CMK (cell line): ENCODE measurements at places on chromosomes 16 and 17.

GRCh38 chr17:17191961-17192381 is 14.2 kb downstream of the PLD6 start:
- no peak for DNase-seq

DNA sequence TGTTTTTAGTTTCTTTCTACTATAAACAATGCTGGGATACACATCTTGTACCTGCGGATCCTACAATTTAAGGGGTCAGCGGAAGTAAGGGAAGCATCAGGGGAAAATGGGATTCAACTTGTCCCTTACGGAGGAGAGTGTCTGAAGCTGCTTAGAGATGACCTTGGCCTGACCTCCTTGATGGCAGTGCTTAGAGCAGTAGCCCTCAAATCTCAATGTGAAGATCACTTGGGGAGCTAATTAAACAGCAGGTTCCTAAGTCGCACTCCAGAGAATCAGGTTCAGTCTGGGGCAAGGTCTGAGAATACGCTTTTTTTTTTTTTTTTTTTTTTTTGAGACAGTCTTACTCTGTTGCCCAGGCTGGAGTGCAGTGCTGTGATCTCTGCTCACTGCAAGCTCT is 9.6 kb upstream of the METTL16 start:
- no peak for DNase-seq

DNA sequence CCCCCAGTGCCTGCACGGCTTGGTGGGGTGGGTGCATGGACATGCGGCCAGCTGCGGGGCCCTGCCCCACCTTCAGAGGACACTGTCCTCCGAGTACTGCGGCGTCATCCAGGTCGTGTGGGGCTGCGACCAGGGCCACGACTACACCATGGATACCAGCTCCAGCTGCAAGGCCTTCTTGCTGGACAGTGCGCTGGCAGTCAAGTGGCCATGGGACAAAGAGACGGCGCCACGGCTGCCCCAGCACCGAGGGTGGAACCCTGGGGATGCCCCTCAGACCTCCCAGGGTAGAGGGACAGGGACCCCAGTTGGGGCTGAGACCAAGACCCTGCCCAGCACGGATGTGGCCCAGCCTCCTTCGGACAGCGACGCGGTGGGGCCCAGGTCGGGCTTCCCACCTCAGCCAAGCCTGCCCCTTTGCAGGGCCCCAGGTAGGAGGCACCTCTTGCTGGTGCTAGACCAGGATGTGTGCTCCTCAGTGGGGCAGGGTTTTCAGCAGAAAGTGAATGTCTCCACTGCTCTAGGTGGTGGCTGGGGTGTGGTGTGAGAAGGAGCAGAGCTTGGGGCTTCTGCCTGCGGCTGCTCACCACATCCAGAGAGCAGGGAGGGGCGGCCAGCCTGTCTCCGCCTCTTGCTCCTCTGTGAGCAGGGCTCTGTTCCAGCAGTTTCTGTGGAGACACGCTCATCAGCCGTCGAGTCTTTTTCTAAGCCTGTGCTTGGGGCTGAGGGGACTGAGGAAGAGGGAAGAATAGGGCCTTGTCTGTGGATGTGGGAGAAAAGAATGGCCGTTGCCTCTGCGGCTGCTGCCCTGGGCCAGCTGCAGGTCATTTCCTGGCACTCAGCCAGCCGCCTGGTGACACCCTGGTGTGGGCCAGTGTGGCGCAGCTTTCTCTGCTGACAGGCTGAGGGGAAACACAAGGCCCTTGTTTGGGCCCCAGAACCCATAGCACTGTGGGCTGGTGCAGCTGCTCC is 2.2 kb downstream of the ZNF276 start:
- DNase-seq, result no peak

GRCh38 chr16:1765826-1766225 is 5.5 kb downstream of the NME3 start:
- DNase-seq, result no peak

DNA sequence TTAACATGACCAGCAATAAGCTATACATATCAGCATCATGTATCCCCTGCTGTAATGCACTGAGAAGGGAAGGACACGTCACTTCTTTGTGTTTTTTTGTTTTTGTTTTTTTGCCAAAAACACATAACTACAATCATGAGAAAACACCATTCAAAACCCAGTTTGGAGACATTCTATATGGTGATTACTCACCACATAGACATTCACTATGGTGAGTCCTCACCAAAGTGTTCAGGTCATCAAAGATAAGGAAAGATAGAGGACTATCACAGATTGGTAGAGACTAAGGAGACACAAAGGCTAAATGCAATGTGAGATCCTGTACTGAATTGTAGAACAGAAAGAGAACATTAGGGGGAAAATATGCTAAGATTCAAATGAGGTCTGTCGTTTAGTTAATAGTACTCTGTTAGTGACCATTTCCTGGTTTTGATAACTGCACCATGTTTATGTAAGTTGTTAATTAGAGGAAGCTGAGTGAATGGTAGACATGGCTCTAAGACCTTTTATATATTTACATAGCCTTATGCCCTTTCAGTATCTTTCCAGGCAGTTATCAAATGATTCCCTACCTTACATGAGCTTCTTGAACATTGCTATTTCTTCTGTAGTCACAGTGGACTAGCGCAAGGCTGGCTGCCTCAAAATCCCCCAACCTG is 46.6 kb downstream of the PIK3R5 start:
- DNase-seq, result no peak

DNA sequence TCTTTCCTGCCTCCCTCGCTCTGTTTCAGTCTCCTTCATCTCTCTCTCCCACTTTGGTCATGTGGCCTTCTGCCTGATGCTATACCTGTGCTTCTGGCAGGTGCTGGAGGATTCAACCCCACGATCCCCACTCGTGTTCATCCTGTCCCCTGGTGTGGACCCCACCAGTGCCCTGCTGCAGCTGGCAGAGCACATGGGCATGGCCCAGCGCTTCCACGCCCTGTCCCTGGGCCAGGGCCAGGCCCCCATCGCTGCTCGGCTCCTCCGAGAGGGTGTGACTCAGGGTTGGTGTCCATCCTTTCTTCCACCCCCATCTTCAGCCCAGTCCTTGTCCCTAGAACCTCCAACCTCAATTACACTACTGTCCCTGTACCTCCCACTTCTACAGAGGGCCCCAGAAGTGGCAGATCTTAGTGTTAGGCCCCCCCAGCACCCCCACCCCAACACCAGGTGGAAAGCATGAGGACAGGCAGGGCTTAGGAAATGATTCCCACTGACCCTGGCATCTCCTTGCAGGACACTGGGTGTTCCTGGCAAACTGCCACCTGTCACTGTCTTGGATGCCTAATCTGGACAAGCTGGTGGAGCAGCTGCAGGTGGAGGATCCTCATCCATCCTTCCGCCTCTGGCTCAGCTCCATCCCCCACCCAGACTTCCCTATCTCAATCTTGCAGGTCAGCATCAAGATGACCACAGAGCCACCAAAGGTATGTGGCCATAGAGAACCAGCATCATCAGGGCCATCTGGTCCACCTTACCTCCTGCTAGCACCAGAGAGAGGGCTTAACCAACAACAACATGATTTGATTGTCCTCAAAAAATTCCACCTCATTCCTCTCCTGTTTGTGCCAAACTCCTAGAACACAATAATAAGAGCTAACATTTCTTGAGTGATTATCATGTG is 9.7 kb upstream of the KDM6B start:
- no peak for DNase-seq

DNA sequence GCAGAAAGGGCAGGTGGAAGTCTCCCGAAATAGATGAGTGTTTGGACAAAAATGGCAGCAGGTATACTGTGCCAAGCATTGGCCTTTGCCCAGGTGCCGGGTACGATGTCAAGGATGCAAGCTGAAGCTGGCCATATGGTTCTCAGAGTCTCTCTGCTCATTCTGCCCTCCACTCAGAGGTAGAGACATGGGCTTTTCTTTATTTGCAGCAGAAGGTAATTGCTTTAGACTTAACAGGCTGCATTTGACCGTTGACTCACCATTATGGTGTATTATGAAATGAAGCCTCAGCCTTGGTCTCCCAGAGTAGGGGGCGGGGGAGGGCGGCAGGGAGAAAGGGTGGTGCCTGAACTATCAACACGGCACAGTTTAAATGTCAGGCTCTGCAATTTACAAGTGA is 969.1 kb upstream of the EEF2KMT start:
- no peak for DNase-seq

DNA sequence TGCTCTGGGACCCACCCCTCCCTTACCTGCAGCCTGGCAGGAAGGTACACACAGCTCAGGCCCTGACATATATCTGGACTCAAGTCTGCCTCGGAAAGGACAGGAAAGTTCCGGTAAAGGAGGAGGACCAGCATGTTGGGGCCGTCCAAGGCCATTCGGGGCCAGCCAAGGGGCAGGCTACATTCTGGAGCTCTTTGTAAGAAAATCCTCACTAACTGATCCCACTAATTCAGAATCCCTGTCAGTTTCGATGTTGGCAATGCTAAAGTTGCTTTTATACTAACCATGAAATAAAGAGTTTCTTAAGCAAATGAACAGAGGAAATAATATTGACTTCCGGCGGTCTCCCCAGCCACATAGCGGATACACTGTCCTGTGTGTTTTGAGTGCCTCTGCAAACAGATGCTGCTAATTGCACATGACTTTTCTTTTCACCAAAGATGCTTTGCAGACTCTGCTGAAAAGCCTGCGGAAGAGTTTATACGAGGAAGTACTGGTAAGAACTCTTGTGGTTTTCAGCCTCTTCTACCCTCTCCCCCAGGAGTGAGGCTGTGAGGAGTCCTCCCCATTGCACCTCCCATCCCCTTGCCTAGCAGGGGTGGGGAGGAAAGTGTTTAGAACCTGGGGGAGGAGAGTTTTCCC is 54.8 kb downstream of the PLXDC1 start:
- DNase-seq, result no peak

GRCh38 chr16:89971495-89972243 is 23.1 kb downstream of the DEF8 start:
- DNase-seq, result no peak

DNA sequence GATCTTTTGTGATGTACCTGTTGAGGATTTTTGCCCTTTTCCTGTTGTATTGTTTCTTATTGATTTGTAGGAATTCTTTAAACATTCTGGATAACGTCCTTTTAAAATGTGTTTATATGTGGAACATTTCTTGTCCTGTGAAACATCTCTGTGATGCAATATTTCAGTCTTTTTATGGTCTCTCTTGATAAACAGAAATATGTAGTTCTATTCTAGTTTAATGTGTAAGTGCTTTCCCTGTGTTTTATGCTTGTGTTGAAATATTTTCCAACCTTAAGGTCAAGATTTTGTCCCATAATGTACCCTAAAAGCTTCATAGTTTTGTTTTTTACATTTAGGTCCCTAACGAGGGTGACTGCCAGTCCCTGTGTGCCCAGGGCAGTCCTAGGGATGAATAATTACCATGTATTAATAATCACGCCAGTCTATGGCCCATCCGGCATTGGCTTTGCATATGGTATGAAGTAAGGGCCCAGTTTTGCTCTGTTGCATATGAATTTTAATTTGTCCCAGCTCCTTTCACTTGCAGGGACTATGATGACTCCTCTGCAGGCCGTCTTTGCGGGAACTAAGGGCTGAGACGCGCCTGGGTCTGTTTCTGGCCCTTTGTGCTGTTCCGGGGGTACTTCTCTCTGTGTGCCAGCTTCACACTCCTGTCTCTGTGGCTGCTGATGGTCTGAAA is 44.2 kb downstream of the RPTOR start:
- no peak for DNase-seq

GRCh38 chr16:73171901-73172240 is 123.9 kb upstream of the ZFHX3 start:
- no peak for DNase-seq

DNA sequence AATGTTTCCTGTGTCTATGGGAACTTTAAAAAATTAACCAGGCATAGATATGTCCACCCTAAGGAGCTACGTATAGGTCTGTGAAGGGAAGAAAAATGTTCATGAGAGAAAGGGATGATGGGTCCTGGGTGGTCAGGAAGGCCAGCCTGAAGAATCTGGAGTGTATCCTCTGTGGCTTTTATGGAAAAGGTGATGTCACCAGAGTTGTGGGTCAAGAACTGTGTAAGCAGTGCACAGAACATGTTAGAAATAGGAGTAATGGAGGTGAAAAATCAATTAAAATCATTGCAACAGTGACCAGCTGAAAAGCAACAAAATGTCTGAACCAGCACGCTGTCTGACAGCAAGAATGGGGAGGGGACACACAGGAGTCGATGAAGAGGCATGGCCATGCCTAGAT is 68.5 kb downstream of the USP31 start:
- DNase-seq, result no peak

GRCh38 chr16:86384980-86385379 is 125.3 kb upstream of the FOXF1 start:
- DNase-seq, result no peak

DNA sequence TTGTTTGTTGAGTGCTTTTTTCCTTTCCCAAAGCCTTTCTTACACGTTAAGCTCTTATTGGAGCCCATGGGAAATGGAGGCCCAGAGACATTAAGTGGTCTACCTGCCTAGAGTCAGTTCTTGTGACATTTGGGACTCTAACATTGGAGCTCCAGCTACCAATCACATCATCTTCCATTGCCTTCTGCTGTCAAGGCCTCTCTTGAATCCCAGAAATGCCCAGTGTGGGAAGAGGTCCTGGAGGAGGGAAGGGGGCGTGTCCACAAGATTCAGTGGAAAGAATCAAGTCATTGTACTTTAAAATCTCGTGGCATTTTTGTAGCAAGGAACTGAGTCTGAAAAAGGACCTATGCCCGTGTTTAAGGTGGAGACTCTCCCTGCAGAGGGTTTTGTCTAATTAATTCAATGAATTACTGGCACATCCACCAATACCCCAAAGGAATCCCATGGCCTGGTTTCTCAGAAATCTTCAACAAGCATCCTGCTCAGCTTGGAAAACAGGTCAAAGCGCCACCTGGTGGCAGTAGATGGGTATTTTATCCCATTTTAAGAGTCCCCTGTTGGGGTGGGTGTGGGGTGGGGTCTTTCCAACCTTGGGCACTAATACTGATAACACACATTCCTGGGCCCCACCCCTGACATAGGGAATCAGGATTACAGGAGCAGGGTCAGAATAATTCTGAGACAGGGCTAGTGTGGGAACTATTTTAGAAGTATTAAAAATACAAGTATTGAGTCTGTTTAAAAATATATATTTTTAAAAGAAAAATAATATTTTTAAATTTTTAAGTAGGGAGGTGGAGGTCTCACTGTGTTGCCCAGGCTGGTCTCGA is 24.6 kb downstream of the GPT2 start:
- peak; percentile 18 for DNase-seq

DNA sequence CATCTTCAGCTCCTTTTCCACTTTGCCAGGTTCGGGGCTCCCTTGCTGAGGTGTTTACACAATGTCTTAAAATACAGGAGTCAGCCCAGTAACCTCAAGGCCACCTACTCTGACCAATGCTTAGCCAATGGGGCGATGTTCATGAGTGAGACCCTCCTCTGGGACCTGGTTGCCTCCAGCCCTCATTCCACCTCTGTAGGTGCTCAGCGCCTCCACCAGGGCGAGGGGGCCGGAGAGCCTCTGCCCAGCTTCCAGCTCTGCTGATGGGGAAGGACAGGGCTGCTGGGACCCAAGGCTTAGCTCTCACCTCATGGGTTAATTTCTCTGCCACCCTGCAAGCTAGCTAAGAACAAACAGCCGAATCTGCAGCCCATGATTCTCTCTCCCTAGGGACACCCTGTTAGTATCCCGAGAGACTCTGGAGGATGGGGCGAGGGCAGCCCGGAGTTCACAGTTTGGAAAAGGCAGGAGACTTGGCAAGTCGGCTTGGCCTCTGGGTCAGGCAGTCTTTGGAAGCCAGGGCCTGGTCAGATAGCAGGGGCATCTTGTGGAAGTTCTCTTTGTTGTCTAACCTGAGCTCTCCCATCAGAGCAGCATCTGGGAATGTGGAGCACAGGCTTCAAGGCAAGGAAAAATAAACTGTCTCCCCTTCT is 16.2 kb downstream of the SRCIN1 start:
- no peak for DNase-seq
